Naive B cell (primary cell): ENCODE measurements at places on chromosomes 1 and 21.

DNA sequence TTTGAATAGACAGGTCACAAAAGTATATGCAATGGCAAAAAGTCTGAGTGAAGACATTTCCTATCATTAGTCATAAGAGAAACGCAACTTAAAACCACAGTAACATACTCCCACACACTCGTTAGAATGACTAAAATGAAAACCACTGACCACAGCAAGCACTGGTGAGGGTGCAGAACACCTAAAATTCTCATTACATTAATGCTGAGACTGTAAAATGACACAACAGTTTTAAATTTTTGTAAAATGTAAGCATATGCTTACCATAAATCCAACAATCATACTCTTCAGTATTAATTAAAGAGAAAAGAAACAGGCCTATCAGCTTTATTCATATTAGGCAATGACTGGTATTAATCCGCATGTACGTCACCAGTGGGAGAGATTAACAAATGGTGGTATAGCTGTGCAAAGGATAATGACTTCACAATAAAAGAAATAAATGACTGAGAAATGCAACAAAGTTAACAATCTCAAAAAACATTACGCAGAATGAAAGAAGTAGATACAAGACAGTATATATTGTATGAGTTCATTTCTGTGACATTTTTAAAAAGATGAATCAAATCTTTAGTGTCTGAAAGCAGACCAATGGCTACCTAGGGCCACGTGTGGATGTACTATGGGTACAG is 253.5 kb downstream of the AKT3 start:
- no peak overlapping the region for H3K4me3 ChIP-seq
- DNase-seq, result no peak
- no peaks in the 10 kb centered on the region for H3K27me3 ChIP-seq
- peaks cover 11% of the 10 kb centered on the region for H3K4me1 ChIP-seq

DNA sequence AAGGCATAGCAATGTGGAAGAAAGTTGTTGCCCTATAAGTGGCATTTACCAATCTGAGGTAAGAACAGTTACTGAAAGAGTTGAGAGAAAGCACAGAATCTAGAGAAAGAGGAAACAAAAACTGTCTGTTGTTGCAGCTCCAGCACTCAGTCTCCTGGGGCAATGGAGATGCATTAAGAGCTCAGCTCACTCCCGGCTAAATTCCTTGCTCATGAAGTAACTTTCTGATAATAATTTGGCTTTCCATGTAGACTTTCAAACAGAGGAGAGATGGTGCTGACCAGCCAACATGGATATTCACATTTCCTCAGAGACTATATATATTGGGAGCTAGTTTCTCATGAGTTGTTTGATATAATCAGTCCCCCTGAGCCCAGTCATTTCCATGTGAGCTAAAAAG is 135.3 kb downstream of the GDAP2 start:
- no peaks in the 10 kb centered on the region for H3K4me1 ChIP-seq
- no peak overlapping the region for H3K4me3 ChIP-seq
- H3K27me3 ChIP-seq, result peaks cover 18% of the 10 kb centered on the region
- no peak for DNase-seq
- H3K27ac ChIP-seq, result no peak overlapping the region

DNA sequence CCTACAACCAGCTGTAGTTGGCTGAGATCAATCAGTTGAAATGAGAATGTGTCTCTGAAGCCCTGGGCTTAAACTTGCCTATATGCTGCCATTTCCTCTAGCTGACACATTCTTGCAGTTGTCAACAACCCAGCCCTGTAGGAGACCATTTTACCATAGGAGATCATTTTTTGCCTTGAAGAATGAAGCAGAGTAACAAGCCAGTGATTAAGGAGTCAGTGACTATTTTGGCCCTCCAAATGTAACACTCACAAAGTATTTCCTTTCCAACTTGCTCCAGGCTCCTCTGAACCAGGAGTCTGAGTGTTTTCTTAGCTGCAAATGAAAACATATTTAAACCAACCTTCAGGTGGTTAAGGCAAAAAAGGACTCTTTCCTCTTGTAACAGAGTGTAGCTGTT is 183.5 kb downstream of the ZZZ3 start:
- peaks cover 10% of the 10 kb centered on the region for H3K36me3 ChIP-seq
- H3K27me3 ChIP-seq, result no peaks in the 10 kb centered on the region
- no peak overlapping the region for H3K27ac ChIP-seq

DNA sequence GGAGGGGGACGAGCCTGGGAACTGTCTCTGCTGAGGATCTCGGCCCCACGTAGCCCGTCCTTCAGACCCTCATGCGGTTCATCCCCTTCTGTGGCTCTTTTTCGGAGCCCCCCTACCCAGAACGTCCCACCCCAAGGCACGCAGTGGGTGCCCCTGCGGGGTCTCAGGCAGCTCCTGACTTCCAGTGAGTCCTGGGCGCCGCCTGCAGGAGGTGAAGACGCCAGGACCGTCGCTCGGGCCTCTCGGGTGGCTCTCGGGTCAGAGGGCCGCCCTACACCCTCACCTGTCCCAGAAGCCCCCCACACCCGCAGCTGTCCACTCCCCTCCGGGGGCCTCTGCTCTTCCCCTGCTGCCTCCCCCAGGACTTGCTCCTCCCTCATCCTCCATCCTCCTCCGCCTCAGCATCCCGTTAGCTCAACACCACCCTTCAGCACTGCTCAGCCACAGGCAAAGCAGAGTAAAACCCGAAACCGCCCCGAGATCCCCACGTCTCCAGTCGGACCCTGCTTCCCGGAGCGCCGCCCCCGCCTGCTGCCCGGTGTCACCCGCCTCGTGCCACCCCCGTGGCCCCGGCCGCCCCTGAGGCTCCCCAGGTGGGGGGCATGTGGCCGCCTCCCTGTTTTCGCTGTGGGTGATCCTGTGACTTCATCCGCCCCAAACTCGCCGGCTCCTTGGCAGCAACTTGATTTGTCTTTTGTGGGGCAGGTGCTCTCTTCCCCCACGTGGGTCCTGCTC is 13.3 kb upstream of the POFUT2 start:
- no peaks in the 10 kb centered on the region for H3K36me3 ChIP-seq
- no peaks in the 10 kb centered on the region for H3K27me3 ChIP-seq
- no peaks in the 10 kb centered on the region for H3K4me1 ChIP-seq

GRCh38 chr1:161706482-161707347 is at the start of gene FCRLA:
Gene FCRLA, plus strand, starts transcription at chr1:161707229. Its CDS starts 36 bp downstream, at chr1:161707265.
- H3K36me3 ChIP-seq, result peaks cover under 1% of the 10 kb centered on the region
- peak within 1 kb of the TSS; percentile 97 for H3K27ac ChIP-seq
- H3K4me1 ChIP-seq, result peaks cover 22% of the 10 kb centered on the region
- DNase-seq, result peak; percentile 69
- H3K4me3 ChIP-seq, result peak within 1 kb of the TSS; percentile 87
